ENCODE measurements at places on chromosomes 6 and 20.

GRCh38 chr6:44554861-44555260 is 167.4 kb downstream of the CDC5L start:
- DNase-seq, result no peak

GRCh38 chr6:130787726-130788500 is 39.3 kb upstream of the SMLR1 start:
- no peak for DNase-seq

DNA sequence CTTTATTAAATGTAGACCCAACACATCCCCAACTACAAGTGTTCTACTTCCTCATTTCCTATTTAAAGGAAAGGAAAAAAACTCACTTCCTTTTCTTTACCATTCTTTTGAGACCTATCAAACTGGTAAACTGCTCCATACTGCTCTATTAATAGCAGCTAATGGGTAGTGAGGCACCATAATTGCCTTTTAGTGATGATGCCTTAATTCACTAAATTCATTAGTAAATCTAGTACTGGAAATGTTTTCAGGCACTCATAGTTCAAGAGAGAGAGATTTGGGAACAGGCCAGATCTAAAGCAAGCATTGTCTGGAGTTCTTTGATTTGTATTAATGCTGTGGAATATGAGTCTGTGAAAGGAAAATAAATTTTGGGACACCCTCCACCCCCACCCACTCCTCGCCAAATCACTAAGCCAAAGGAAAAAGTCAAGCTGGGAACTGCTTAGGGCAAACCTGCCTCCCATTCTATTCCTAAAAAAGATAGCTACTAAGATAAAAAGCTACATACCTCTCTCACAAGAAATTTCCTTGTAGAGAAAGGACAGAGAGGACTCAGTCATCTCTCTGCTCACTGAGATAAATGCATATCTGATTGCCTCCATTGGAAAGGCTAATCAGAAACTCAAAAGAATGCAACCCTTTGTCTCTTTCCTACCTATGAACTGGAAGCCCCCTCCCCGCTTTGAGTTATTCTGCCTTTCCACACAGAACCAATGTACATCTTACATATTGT is 13.6 kb upstream of the IBTK start:
- DNase-seq, result no peak

- no peak for DNase-seq
These were observed 202.3 kb downstream of the DLL1 start for GRCh38 chr6:170088582-170088955.

- DNase-seq, result no peak
These were observed 33.4 kb upstream of the MAS1L start for GRCh38 chr6:29521006-29521680.

- DNase-seq, result no peak
These were observed 25.1 kb upstream of the SLC17A3 start for GRCh38 chr6:25899123-25899522.

GRCh38 chr6:144019929-144020328 is 11.9 kb upstream of the PLAGL1 start:
- no peak for DNase-seq

DNA sequence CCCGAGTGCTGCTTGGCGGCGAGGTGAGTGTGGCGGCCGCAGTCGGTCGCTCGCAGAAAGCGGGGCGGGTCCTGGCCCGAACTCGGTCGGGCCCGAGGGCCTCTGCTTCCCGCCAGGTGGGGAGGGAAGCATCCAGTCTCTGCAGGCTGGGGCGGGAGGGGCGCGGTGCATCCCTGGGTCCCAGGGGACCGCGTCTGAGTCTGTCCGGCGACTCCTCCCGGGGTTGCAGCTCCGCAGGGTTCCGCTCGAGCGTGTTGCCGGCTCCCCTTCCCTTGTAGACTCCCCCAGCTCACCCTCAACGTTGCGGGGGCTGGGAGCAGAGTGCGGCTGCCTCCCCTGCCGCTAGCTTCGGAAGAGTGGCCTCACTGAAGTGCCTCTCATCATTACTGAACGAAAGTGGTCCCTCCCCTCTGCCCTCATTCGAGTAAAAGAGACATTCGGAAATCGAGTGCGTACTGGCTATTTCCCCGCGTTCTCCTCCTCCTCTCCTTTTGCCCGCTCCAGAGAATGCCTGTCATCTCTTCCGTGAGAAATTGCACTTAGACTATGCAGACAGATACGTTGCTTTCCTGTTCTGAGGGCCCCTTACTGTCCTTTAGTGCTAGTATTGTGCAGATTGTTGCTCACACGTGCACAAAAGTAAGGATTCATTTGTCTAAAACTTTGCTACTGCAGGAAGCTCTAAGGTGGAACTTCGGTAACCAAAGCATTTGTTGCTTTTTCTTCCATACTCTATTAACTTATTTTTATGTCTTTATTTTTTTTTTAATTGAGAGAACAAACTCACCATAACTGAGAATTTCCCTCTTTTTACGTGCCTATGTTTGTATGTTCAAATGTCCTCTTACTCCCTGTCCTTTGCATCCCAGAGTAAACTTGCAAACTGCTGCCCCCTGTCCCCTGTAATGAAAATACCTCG is 751 bp downstream of the MAP3K4 start:
- DNase-seq, result peak; percentile 61
